Activated B cell treated with CpG ODN at 0.5 μM for 24 hours (primary cell): ENCODE measurements at places on chromosomes 2 and 18. TPM values are rescaled to one million over a fixed set of nuclear protein-coding genes. Genes with fewer than 3 reads are reported as not detected.

GRCh38 chr18:45408218-45408617, 207.1 kb upstream of the SLC14A2 start:
- no peaks in the 10 kb centered on the region for H3K27me3 ChIP-seq
- H3K4me1 ChIP-seq = no peaks in the 10 kb centered on the region
- no peak overlapping the region for H3K27ac ChIP-seq
- DNase-seq = no peak
- no peaks in the 10 kb centered on the region for H3K36me3 ChIP-seq
- H3K4me3 ChIP-seq = no peak overlapping the region

GRCh38 chr2:21715887-21716286, 592.1 kb downstream of the TDRD15 start:
- H3K36me3 ChIP-seq = no peaks in the 10 kb centered on the region
- no peaks in the 10 kb centered on the region for H3K4me1 ChIP-seq
- no peak overlapping the region for H3K4me3 ChIP-seq
- H3K27ac ChIP-seq = no peak overlapping the region

DNA sequence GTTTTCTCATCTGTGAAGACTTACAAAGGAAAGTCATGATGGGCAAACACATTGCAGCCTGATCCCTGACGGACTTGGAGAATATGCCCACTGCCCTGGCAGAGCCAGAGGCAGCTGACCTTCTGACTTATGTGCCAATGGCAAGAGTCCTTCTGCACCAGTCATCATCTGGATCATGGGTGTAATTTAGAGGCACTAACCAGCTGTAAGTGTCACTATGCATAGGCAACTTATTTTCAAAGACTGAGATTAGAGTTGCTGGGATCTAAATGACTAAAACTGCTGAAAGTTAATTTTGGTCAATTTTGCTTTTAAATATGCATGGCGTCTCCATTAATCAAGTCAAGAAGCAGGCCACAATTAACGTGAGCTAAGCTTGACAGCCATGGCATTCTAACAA, 261.2 kb downstream of the BCL11A start:
- H3K4me3 ChIP-seq = no peak overlapping the region
- H3K36me3 ChIP-seq = no peaks in the 10 kb centered on the region
- no peak overlapping the region for H3K27ac ChIP-seq
- peaks cover 35% of the 10 kb centered on the region for H3K4me1 ChIP-seq
- no peaks in the 10 kb centered on the region for H3K27me3 ChIP-seq

GRCh38 chr2:166230024-166230723, 102.4 kb upstream of the SCN1A start:
- H3K4me3 ChIP-seq = no peak overlapping the region
- no peaks in the 10 kb centered on the region for H3K36me3 ChIP-seq
- DNase-seq = no peak
- no peaks in the 10 kb centered on the region for H3K4me1 ChIP-seq
- H3K27me3 ChIP-seq = no peaks in the 10 kb centered on the region

GRCh38 chr2:110106642-110107041, 9.0 kb downstream of the MALL start:
- DNase-seq = no peak
- H3K27ac ChIP-seq = no peak overlapping the region
- no peak overlapping the region for H3K4me3 ChIP-seq
- H3K4me1 ChIP-seq = no peaks in the 10 kb centered on the region
- H3K36me3 ChIP-seq = no peaks in the 10 kb centered on the region

DNA sequence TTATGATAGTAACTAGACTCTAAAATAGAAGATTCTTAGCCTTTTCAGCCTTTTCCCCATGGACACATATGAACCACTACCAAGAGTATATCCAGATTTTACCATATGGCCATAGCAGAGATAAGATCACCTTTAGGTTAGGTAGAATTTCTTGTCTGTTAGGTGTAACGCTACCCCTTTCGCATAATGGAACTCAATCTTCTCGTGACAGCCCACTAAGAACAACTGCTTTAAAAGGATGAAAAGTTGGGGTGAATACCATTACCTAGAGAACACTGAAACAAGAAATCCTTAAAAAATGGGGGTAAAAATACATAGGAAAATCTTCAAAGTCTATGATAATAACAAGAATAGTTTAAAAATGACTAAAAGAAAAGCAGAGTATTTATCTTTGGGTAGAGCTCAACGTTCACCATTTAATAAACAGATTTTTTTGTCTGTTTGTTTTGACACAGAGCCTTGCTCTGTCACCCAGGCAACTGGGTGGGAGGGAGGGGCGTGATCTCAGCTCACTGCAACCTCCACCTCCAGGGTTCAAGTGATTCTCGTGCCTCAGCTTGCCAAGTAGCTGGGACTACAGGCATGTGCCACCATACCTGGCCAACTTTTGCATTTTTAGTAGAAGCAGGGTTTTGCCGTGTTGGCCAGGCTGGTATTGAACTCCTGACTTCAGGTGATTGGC, 67.2 kb downstream of the VIL1 start:
- H3K27ac ChIP-seq = no peak overlapping the region
- no peak overlapping the region for H3K4me3 ChIP-seq
- no peak for DNase-seq
- H3K36me3 ChIP-seq = peaks cover 69% of the 10 kb centered on the region

DNA sequence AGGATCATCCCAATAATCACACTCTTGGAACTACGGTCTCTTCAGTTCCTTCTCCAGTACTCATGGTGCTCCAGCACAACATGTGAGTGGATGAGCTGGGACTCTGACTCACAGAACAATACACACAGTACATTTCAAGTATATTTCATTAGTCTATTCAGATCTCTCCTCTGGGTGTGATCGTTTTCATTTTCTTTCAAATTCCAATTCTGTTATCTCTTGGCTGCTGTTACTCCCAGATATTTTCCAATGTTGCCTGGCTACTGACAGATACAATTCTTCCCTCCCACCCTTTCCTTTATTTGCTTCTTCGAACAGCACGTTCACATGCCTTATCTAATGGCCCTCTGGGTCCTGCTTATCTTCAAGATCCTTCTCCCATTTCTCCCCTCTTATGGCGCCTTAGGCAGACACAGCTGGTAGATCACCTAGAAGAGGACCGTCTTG, 216.0 kb downstream of the ACKR3 start:
- no peaks in the 10 kb centered on the region for H3K36me3 ChIP-seq
- H3K4me3 ChIP-seq = no peak overlapping the region
- H3K27ac ChIP-seq = no peak overlapping the region
- no peaks in the 10 kb centered on the region for H3K4me1 ChIP-seq
- no peak for DNase-seq

- no peaks in the 10 kb centered on the region for H3K36me3 ChIP-seq
- peaks cover 12% of the 10 kb centered on the region for H3K4me1 ChIP-seq
- H3K4me3 ChIP-seq = peak within 1 kb of the TSS; percentile 71
- no peak within 1 kb of the TSS for H3K27ac ChIP-seq
- no peak for DNase-seq
- H3K27me3 ChIP-seq = peaks cover 39% of the 10 kb centered on the region
Measured at GRCh38 chr2:20012282-20013125, at the start of gene MATN3. Gene MATN3 (minus strand): TSS chr2:20012668. CDS start chr2:20012631, 37 bp downstream.

GRCh38 chr2:12173271-12173942, 427.0 kb downstream of the LPIN1 start:
- no peaks in the 10 kb centered on the region for H3K27me3 ChIP-seq
- H3K4me1 ChIP-seq = peaks cover 56% of the 10 kb centered on the region
- no peak for DNase-seq
- H3K36me3 ChIP-seq = no peaks in the 10 kb centered on the region
- no peak overlapping the region for H3K27ac ChIP-seq
- no peak overlapping the region for H3K4me3 ChIP-seq

- no peaks in the 10 kb centered on the region for H3K36me3 ChIP-seq
- no peak overlapping the region for H3K4me3 ChIP-seq
- no peaks in the 10 kb centered on the region for H3K4me1 ChIP-seq
- peaks cover 2% of the 10 kb centered on the region for H3K27me3 ChIP-seq
- H3K27ac ChIP-seq = no peak overlapping the region
Measured at GRCh38 chr18:25141886-25142285, 210.1 kb downstream of the ZNF521 start.

DNA sequence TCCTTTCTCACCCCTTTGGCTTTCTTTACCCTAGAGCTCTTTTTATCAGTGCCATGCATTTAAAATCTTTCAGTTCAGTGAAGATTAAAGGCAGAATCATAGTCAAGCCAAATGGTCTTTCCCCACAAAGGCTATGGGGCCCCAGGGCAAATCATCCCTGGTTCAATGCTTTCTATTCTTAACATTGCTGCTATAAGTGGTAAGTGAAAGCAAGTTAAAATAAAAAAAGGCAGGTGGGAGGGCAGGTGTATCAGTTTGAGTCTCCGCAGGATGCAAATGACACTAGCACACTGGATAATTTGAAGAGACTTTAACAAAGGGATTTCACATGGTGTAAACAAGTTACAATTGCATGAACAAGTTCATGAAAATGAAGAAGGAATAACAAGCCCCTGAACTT, 757.4 kb downstream of the SATB2 start:
- no peaks in the 10 kb centered on the region for H3K36me3 ChIP-seq
- no peak overlapping the region for H3K27ac ChIP-seq
- no peaks in the 10 kb centered on the region for H3K27me3 ChIP-seq
- H3K4me1 ChIP-seq = no peaks in the 10 kb centered on the region
- H3K4me3 ChIP-seq = no peak overlapping the region
- DNase-seq = no peak

- DNase-seq = no peak
- H3K4me1 ChIP-seq = no peaks in the 10 kb centered on the region
- peaks cover 1% of the 10 kb centered on the region for H3K27me3 ChIP-seq
- H3K36me3 ChIP-seq = no peaks in the 10 kb centered on the region
- no peak overlapping the region for H3K4me3 ChIP-seq
Measured at GRCh38 chr18:11726556-11726955, 37.5 kb downstream of the GNAL start.

DNA sequence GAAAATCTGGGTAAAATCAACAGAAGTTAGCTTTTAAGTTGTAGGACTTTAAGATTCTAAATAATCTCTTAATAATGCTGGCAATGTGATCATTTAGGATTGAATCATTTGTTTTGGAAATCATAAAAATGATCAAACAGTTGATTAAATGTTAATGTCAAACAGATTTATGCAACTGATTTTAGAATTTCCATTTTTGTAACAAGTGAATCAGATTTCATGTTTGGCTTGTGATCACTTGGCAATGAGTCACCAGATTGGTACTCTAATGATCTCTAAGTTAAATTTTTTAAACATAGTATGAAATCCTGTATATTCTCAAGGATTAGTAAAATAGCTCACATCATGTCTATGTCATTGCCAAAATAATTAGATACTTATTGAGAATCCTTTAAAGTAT, 50.1 kb upstream of the UNC80 start:
- no peak overlapping the region for H3K27ac ChIP-seq
- H3K27me3 ChIP-seq = no peaks in the 10 kb centered on the region

Gene CABYR
- 2.7 and 2.8 TPM in 2 replicates for total RNA-seq

Gene TBR1
- 0.02 and 0.07 TPM in 2 replicates for total RNA-seq

Gene PTPRM
- 0.64 and 1.00 TPM in 2 replicates for total RNA-seq

Gene CCDC148
- total RNA-seq = not detected in 2 replicates

Gene BMP10
- total RNA-seq = not detected in 2 replicates
